ENCODE measurements at places on chromosomes 1 and 21. TPM values are rescaled to one million over a fixed set of nuclear protein-coding genes. Genes with fewer than 3 reads are reported as not detected.

- DNase-seq, result no peak
Observed at GRCh38 chr1:19988267-19989006, 9.0 kb upstream of the PLA2G2A start.

GRCh38 chr1:226565476-226565875 is 16.9 kb downstream of the STUM start:
- DNase-seq, result no peak

DNA sequence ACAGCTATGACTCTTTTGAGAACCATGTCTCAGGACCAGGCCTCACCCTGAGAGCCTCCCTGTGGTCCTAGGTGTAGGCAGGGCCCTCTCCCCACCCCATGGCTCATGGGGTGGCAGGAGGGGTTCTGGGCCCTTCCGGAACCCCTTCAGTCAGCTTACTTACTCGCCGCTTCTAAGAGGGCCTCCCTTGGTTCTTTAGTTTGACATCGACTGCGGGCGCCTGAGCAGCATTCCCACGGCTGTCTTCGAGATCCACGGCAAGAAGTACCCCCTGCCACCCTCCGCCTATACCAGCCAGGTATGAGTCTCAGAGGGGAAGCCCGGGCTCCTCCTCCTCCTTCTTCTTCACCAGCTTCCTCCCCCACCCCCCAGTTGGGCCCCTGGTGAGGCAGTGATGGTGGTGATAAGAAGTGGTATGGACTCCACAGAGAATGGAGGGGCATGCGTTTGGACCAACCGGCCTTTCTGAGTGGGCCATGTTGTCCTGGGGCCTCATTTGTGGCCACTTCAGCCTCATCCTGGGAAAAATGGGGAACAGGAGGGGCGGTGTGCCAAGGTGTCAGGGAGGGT is 28.9 kb downstream of the KCNA10 start:
- DNase-seq, result no peak

PODN gene
- 17.1 TPM for total RNA-seq

- DNase-seq, result no peak
Observed at GRCh38 chr1:47324682-47325081, 8.9 kb upstream of the CMPK1 start.

AQP10 gene
- not detected for total RNA-seq

GRCh38 chr1:18192974-18193373 is 85.4 kb downstream of the IGSF21 start:
- DNase-seq, result no peak

Data from tongue (tissue), 3 donors.